ENCODE measurements at places on chromosomes 3 and 15. TPM values are rescaled to one million over a fixed set of nuclear protein-coding genes. Genes with fewer than 3 reads are reported as not detected.

The IMPG2 gene
- total RNA-seq = not detected

The CFAP20DC gene
- 2.4 TPM for total RNA-seq

The ALAS1 gene
- total RNA-seq = 57.6 TPM

The CPN2 gene
- total RNA-seq = not detected

The IFT57 gene
- 83.1 TPM for total RNA-seq

The BDH1 gene
- 29.6 TPM for total RNA-seq

The UNC13C gene
- 0.03 TPM for total RNA-seq

The PLA2G4E gene
- total RNA-seq = 0.07 TPM

The ARHGEF3 gene
- total RNA-seq = 9.0 TPM

The DPPA2 gene
- not detected for total RNA-seq

The NDN gene
- total RNA-seq = 4.0 TPM

The MINDY4B gene
- total RNA-seq = not detected

The PAQR5 gene
- total RNA-seq = 5.3 TPM

The TMC3 gene
- not detected for total RNA-seq

The CYP8B1 gene
- total RNA-seq = not detected

The TNK2 gene
- 31.7 TPM for total RNA-seq

The GREM1 gene
- total RNA-seq = not detected

The SAMMSON gene
- 0.43 TPM for total RNA-seq

The OR5K2 gene
- total RNA-seq = not detected

The ADCY5 gene
- total RNA-seq = 1.7 TPM

The TMEM108 gene
- total RNA-seq = 0.27 TPM

The SSR3 gene
- total RNA-seq = 563 TPM

The VEPH1 gene
- 91.1 TPM for total RNA-seq

The P4HTM gene
- 8.4 TPM for total RNA-seq

The GOLGA6B gene
- 0.18 TPM for total RNA-seq

The KNG1 gene
- not detected for total RNA-seq

The DTX3L gene
- 22.5 TPM for total RNA-seq

The HMG20A gene
- total RNA-seq = 27.7 TPM

The RTP3 gene
- not detected for total RNA-seq

The FMN1 gene
- total RNA-seq = 3.4 TPM

The UBAP1L gene
- total RNA-seq = 0.37 TPM

The SMCO1 gene
- total RNA-seq = 0.14 TPM

The GNAT1 gene
- total RNA-seq = not detected

The MINDY2 gene
- total RNA-seq = 5.3 TPM

The TEX9 gene
- total RNA-seq = 1.2 TPM

The MLF1 gene
- total RNA-seq = 12.0 TPM

The LRRC3B gene
- 0.29 TPM for total RNA-seq

The C3orf85 gene
- not detected for total RNA-seq
